Activated CD4-positive, alpha-beta T cell treated with anti-CD3 and anti-CD28 coated beads, Interleukin-2, amount 10 ng/mL, durations not matched to agents 7 days and 5 days (primary cell): ENCODE measurements at places on chromosomes 3 and 15. TPM values are rescaled to one million over a fixed set of nuclear protein-coding genes. Genes with fewer than 3 reads are reported as not detected.

- no peak overlapping the region for H3K4me3 ChIP-seq
- no peak overlapping the region for H3K27ac ChIP-seq
- no peaks in the 10 kb centered on the region for H3K27me3 ChIP-seq
Measured at GRCh38 chr15:92984161-92984560, 84.0 kb downstream of the CHD2 start.

GRCh38 chr15:32855942-32856341, 138.1 kb downstream of the GREM1 start:
- H3K4me3 ChIP-seq: no peak overlapping the region
- H3K36me3 ChIP-seq: no peaks in the 10 kb centered on the region
- no peak for DNase-seq
- H3K4me1 ChIP-seq: no peaks in the 10 kb centered on the region
- no peak overlapping the region for H3K27ac ChIP-seq

ISY1 gene
- 56.9 TPM for total RNA-seq

- H3K27ac ChIP-seq: no peak overlapping the region
- peaks cover 44% of the 10 kb centered on the region for H3K36me3 ChIP-seq
- no peaks in the 10 kb centered on the region for H3K27me3 ChIP-seq
- H3K4me3 ChIP-seq: no peak overlapping the region
- peaks cover 65% of the 10 kb centered on the region for H3K4me1 ChIP-seq
Measured at GRCh38 chr3:150607267-150608065, 4.3 kb downstream of the SELENOT start.
